ENCODE measurements at places on chromosomes 7 and 10.

GRCh38 chr7:18570890-18571478 is 75.4 kb downstream of the HDAC9 start:
- no peak for DNase-seq

- no peak for DNase-seq
These were observed 251.0 kb downstream of the NSUN6 start for GRCh38 chr10:18400201-18400905.

GRCh38 chr10:15068802-15069201 is 19.8 kb downstream of the ACBD7 start:
- no peak for DNase-seq

DNA sequence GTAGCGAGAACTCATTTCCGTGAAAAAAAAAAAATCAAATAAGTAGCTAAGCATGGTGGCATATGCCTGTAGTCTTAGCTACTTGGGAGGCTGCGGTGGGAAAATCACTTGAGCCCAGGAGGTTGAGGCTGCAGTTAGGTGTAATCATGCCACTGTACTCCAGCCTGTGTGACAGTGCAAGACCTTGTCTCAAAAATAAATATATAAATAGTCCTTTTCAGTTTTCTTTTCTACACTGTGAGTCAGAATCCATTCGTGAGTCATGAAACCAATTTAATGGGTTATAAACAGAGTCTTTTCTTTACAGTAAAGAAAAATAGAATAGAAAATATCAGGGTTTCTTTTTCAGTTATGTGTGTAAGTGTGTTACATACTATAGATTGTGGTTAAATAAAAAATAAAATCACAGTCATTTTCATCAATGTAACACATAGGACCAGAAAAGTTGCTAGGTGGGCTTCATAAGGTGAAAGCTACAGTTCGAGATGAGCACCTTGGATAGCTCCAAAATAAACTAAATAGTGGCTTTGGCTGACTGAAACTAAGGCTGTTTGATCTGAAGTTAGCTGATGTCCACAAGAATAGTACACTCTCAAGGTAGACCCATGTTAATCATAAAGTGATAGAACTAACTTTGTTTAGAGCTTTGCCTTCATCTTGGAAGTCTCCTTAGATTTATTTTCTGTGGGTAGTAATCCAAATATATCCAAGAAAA is 781.1 kb downstream of the GATA3 start:
- DNase-seq = no peak

GRCh38 chr10:61616611-61617010 is 46.1 kb upstream of the CABCOCO1 start:
- DNase-seq = no peak

GRCh38 chr7:2939193-2939885 is 95.2 kb upstream of the GNA12 start:
- no peak for DNase-seq

DNA sequence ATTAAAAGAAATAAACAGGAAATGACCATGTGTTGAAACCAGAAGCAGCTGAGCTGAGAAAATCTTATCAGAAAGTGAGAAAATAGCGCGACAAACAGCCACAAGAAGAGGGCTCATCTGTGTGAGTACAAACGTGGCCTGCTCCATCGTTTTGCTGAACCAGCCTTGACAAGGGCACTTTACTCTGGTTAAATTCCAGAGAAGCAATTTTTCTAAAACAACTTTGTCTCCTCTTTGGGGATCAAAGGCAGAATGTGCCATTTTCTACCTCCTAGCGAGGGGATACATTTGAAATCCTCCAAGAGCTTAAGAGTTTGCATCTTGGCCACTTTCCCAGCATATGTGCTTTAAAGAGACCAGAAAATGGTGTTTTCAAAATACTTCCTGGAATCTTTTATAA is 51.3 kb upstream of the VIPR2 start:
- DNase-seq = peak; percentile 41

GRCh38 chr7:133290676-133291333 is 37.9 kb downstream of the EXOC4 start:
- peak; percentile 58 for DNase-seq

GRCh38 chr7:44193011-44193802 is 4.0 kb upstream of the GCK start:
- no peak for DNase-seq

DNA sequence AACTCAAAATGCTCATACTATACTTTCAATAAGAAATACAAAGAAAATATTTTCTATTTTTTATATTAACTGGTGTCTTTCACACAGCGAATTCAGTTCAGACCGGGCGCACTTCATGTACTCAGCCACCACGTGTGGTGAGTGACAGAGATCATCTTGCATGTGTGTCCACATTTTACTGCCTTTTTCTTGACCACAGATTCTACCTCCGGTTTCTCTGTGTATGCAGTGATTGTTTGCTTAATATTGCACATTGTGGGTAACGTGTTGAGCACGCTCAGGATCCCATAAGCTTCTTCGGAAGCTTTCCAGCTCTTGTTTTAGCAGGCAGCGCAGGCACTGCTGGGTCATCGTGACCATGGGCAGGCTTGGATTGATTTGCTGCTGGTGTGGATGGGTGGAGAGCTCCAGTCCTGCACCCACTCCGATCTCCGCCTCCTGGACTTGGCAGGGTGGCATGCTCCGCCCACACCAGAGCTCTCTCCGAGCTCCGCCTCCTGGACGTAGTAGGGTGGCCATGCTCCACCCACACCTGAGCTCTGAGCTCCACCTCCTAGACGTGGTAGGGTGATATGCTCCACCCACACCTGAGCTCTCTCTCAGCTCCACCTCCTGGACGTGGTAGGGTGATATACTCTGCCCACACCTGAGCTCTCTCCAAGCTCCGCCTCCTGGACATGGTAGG is 253.3 kb downstream of the DIP2C start:
- no peak for DNase-seq

GRCh38 chr10:98209441-98209840 is 58.6 kb downstream of the LOXL4 start:
- DNase-seq = peak; percentile 12

DNA sequence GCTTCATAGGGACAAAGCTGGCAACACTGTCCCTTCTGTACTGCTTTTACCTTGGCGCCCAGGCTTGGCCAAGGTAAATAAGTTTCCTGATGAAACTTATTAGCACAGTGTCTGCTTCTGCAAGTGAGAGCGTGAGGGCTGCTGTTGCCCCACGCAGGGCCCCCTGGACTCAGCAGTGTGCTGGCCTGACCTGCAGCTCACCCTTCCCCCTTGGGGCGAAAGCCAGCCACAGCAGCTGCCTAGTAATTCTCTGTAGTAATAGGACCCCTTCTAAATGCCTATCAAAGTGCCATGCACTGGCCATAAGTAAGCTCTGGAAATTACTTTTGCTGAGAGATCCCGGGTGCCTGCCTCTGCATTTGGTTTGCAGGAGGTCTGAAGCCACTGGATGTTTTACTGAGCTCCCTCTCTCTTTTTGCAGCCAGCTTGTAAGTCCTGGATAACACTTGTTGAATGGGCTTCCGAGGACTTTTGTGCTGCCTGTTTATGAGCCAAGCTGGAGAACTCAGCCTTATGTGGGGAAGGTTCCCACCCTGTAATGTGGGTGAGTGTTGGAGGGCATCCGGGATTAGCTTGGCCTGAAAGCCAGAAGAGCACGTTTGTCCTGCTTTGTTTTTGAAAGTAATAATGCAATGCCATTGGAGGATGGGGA is 293.9 kb downstream of the C7orf25 start:
- DNase-seq = no peak

DNA sequence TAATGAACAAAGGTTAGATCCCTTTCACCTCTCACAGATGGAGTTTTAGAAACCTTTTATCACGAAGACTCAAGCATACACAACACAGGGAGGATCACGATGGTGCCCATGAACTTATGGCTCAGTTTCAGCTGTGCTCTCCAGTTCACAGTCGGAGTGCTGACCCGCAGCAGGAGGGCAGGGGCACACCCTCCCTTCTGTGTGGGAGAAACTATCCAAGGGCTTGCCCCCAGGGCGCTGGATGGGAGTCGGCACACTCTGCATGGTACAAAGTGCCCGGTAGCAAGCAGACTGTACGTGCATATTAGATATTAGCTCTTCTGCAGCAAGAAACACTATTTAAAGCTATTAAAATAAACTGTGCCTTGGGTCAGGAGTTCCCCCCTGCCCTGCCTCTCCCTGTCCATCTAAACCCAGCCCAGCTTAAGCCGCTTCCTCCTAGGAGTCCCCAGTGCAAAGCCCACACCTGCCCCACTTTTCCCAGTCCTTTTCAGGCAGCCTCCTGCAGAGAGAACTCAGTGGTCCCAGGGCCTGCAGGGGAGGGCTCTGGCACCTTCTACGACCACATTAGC is 76.5 kb downstream of the CHST15 start:
- no peak for DNase-seq

GRCh38 chr10:35449944-35450343 is 113.6 kb downstream of the CCNY start:
- DNase-seq = no peak

DNA sequence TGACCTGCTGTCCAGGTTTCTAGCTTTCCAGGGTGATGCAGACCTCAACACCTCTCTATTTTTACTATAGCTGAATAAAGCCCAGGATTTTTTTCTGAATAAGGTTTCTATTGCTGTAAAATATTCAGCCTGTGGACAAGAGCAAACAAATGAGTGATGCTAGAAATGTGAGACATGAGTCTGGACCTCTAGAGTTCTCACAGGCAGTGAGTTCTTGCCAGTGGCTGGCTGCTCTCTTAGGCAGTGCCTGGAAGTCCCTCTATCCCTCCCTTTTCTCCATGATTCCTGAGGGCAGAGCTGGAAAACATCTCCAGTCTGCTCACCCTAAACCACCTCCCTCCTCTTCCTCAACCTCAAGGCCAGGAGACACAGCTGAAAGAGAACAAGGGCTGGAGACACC is 793.8 kb upstream of the IGFBP3 start:
- no peak for DNase-seq

DNA sequence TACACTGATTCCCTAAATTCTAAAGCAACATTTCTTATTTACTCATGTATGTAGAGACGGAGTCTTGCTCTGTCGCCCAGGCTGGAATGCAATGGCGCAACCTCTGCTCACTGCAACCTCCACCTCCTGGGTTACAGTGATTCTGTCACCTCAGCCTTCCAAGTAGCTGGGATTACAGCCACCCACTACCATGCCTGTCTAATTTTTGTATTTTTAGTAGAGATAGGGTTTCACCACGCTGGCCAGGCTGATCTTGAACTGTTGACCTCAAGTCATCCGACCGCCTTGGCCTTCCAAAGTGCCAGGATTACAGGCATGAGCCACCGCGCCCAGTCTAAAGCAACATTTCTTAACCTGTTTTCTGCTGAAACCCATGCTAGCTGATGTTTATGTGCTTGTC is 227.6 kb upstream of the PLXDC2 start:
- no peak for DNase-seq

Measured in activated CD4-positive, alpha-beta T cell treated with anti-CD3 and anti-CD28 coated beads, Interleukin-10, Interleukin-2, amounts not matched to agents 100 ng/mL and 50 ng/mL, durations not matched to agents 16 hours and 8 hours (primary cell).